Skeletal muscle cell (primary cell): ENCODE measurements at places on chromosomes 11 and 22.

GRCh38 chr22:20182365-20182764 is 31.5 kb upstream of the CCDC188 start:
- DNase-seq, result no peak

- no peak for DNase-seq
These were observed 16.8 kb downstream of the PRDM11 start for GRCh38 chr11:45162916-45163879.

- no peak for DNase-seq
These were observed 79.3 kb upstream of the CRTAM start for GRCh38 chr11:122758974-122759373.

GRCh38 chr11:132874638-132875037 is 657.7 kb downstream of the OPCML start:
- DNase-seq, result peak; percentile 52

DNA sequence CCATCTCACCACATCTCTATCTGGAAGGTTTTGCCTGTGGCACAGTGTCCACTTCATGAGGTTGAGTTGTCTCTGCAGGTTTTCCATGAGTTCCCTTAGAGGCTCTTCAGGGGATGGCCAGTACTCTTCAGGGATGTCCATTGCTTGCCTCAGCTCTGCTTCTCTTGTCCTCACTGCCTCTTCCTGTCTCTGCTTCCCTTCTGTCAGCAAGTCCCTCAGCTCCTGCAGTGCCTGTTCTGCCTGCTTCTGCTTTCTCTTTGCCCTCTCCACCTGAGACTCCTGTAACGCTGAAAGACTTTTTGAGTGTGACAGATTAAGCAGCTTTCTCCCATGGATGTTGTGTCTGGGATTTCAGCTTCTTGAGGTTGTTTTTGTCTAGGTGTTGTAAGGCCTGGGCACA is 38.2 kb upstream of the MRPL17 start:
- no peak for DNase-seq

- DNase-seq, result no peak
These were observed 22.3 kb downstream of the DDX6 start for GRCh38 chr11:118768690-118769089.

DNA sequence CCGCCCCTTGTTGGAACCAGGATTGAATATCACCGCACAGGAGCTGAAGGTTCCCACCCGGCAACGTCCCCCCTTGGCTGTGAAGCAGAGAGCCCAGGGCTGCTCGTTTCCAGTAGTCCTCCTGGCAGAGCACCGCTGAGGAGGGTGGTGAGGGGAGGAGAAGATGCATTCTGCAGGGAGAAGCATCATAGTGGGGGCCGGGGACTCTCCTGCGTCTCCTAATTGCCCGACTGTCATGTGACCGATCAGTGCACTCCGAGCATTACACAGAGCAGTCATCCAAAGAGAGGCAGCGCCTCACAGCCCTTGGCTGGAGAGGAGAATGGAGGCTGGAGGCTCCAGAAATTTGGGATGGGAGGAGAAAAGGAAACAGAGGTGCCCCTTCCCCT is 85.0 kb upstream of the SEPTIN5 start:
- no peak for DNase-seq

GRCh38 chr22:49951000-49951677 is 9.4 kb upstream of the PIM3 start:
- no peak for DNase-seq

- DNase-seq, result no peak
These were observed 6.9 kb downstream of the C11orf68 start for GRCh38 chr11:65911682-65912568.

DNA sequence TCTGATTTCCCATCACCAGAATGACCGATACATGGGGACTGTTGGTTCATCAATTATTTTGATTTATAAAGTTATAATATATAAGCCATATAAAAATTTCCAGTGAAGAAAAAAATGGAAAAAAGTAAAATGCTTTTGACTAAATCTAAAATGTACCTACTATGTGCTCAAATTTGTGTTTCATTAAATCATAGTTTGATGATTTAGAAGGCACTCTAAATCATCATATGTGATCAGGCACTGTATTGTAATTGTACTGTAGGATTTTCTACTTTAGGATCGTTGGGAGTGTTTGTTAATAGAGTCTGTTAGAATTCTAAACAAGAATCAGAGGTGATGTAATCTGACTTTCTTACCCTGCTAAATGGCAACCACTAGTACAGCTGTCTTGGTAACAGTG is 2.4 kb downstream of the LIN7C start:
- DNase-seq, result no peak

DNA sequence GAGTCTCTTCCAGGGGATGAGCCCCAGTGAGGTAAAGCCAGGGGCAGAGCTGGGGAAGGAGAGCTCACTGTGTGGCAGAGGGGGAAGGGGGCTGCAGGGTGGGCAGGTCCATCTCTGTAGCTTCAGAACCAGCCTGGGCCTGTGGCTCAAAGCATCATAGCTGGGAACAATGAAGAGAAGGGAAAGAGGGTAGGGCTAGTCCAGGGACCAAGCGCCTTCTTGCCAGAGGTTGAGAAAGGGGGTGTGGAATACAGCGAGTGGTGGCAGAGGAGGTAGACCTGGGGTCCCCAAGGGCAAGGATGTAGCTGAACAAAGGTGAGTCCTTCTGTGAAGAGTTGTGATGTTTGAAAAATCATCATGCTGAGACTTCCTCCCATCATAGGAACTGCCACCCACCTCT is 1.2 kb upstream of the PLA2G3 start:
- DNase-seq, result no peak

DNA sequence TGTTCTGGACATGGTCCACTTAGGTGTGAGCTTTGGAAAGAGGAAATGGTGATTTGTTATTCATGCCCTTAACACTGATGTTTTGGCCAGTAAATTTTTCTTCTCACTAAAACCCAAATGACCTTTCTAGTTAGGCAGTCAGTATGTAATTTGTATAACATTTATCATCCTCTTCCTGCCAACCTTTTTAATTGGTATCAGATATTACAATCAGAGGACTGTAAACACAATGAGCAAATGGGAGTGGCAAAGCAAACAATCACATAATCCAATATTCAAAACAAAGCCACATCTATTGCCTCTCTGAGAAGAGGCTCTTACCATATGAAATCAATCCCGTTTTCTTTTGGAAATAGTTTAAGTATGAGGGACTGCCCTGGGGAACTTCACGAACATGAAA is 49.1 kb downstream of the BBOX1 start:
- DNase-seq, result no peak

DNA sequence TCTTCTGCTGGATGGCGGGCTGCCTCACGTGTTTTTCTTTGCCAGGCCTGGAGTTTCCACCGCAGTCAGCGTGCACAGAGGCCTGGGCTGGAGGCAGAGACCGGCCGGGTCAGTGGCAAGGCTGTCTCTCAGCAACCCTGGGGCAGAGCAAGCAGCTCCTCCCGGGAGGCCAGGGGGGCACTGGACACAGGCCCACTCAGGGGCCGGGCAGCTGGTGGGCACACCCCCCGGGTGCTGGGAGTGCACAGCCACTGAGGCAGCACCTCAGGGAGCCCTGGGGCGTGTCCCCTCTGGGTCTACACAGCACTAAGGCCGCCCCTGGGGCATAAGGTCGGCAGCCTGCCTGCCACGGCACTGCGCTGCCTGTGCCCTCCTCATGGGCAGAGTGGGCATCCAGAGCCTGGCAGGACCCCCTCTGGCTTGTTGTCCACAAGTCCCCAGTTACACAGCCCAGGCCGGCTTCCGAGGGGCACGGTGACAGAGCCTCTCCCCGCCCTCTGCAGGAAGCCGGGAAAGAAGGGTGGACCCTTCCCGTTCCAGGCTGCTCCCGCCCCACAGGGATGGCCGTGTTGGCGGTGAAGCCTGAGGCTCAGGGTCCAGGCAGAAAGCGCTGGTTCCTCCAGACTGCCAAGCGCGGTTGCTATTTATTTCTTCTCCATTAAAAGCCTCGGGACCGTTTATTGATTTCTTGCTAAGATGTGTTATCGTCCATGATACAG is 18.5 kb upstream of the TH start:
- DNase-seq, result no peak

- no peak for DNase-seq
These were observed 27.7 kb downstream of the DDI1 start for GRCh38 chr11:104064034-104064630.

GRCh38 chr11:39804271-39804670 is 1655.2 kb downstream of the LRRC4C start:
- no peak for DNase-seq

GRCh38 chr11:69700278-69701140 is 3.3 kb downstream of the FGF19 start:
- DNase-seq, result peak; percentile 22

DNA sequence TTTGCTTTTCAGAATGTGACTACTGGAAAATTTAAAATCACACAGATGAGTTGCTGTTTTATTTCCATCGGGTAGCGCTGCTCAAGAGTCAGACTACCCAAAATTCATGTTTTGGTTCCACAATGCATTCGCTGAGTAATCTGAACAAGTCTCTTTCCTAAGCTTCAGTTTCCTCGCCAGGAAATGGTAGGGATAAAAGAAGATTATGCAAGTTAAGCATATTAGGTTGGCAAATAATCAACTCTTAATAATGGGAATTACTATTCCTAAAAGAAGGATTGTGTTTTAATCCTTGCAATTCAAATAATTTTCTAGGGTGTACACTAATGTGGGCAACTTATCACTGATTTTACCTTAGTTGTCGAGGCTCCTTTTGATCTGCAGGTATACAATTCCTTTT is 326.5 kb downstream of the LARGE1 start:
- DNase-seq, result no peak

DNA sequence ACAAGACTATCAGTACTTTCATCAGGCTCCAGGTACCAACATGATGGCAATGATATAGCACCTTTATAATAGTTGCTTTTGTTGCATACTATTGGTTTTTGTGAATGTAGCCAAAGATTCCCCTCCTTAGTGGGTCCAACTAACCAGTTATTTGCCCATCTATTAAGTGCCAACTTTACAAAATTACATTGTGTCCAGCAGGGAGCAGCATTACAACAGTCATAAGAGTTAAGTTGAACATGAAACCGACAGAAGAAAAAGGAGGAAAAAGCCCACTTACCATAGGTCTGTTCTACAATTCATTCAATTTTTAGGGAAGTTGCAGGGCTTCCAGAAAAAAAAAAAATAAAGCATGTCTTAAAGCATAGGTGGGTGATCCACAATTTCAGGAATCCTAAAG is 21.6 kb downstream of the IMMP1L start:
- DNase-seq, result peak; percentile 17

GRCh38 chr11:24760681-24761080 is 263.8 kb downstream of the LUZP2 start:
- DNase-seq, result no peak

- DNase-seq, result no peak
These were observed 89.3 kb downstream of the BCR start for GRCh38 chr22:23269441-23270211.

GRCh38 chr11:61899146-61899841 is 7.9 kb upstream of the FADS3 start:
- DNase-seq, result peak; percentile 35

DNA sequence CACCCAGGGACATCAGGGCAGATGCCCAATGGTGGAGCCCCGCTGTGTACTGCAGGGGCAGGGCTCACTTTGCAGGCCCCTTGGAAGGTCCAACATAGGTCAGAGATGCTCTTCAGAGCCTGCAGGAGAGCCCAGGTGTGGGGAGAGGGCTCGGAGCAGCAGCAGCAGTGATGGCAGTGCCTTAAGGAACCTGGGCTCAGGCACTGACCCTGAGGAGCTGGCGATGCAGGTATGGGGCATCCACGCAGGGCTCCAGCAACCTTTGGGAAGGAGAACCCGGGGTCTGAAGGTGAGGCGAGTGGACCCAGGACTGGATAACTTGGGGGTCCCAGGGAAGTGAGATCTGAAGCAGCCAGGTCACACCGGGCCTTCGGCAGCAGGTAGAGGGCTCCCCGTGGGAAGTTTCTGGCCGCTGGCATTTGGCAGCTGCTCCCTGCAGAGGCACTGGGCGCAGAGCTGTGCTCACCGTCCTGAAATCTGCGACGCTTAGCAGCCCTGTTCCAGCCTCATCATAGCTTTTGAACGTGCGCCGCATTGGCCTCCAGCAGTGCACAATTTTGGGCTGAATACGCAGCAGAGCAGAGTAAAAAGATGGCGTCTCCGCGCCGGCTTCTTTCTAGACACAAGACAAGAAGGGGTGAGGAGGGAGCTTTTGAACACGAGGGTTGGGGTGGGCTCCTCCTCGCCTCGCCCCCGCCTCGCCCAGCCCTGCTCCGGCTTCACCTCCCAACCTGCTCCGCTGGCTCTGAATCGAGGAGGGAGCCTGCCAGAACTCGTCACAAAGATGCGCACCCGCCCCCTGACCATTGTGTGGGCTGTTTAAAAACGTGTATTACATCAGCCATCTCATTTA is 118.8 kb downstream of the MPPED1 start:
- no peak for DNase-seq

DNA sequence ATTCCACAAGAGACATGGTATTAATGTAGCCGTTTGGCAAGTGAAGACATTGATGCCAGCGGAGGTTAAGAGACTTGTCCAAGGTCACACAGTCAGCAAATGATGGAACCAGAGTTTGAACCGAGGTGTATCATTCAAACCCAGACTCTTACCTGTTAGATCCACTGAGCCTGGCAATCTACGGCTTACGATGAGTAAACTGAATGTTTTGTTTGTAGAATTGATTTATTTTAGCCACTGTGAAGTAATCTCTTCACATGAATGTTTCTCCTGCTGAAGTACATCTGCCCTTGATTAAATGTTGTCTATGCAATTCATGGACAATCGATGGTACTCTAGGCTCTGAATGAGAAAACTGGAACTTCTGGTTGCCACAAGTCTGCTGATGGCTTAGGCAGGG is 155.5 kb upstream of the NAV2 start:
- DNase-seq, result no peak

DNA sequence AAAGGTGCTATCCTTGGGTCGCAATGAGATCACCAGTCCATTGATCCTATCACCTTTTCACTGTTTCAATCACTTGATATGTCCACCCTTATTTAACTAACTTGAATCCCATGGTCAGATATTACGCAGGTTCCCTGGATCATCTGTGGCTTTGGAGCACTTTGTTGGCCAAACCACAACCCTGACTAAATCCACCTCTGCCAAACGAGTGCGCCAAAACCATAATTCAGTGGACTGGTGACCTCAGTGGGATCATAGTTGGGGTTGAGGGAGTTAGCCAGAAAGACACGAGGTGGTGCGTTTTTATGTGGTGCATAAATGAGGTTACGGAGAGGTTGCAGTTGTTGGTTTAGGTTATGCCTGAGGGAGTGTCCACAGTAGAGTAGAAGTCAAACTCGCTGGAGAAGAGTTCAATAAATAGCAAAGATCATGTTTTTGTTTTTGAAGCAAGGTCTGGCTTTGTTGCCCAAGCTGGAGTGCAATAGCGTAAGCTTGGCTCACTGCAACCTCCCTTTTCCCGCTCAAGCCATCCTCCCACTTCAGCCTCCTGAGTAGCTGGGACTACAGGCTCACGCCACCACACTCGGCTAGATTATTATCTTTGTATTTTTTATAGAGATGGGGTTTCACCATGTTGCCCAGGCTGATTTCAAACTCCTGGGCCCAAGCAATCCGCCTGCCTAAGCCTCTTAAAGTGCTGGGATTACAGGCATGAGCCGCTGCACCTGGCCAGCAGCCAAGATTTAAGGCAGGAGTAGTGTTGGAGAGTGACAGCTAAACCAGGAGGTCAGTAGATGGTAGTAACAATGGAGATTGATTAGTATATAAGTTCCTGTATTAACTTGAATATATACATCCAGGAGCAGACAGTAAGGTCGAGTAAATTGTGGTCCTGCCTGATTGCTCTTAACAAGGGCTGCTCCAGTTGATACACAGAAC is 4.5 kb downstream of the FOXR1 start:
- DNase-seq, result no peak
